ENCODE measurements at places on chromosomes 16 and 17.

- no peak for DNase-seq
Measured at GRCh38 chr16:11528053-11528452, 58.7 kb downstream of the LITAF start.

DNA sequence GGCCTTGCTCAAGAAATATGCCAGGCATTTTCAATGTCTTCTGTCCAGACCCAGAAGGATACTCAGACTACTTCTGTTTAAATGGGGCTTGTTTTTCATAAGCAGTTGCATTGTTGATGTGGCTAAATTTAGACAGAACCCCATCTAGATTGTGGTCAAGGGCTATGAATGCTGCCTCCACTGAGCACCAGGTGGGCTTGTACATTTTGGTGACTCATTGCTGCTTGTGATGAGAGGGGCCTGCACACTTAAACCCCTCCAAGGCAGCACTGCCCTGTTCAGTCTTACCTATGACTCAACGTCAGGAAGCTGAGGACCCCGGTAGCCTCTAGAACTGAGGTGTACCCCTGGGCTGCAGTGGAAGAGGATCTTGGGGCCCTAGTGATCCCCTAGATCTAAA lies 144.0 kb downstream of the PRKCA start:
- DNase-seq, result no peak

- no peak for DNase-seq
Measured at GRCh38 chr17:8019665-8020650, 17.5 kb downstream of the GUCY2D start.

- peak; percentile 35 for DNase-seq
Measured at GRCh38 chr16:8931859-8932258, 31.8 kb downstream of the USP7 start.

DNA sequence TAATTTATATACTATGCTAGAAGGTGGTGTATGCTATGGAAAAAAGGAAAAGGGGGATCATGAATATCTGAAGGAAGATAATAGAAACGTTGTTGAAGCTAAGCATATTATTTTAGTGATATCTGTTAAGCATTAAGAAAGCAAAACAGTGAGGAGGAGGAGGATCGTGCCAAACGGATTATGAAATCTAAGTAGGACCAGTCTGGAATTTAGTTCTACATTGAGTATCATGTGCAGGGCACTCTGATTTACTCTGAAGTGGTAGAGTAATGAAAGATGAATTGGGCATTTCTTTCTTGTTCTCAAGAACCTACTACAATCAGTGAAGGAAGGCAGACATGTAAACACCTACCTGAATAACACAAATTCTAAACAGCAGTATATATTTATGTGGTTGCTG lies 195.3 kb downstream of the CYB561 start:
- no peak for DNase-seq

- DNase-seq, result no peak
Measured at GRCh38 chr17:10328206-10328605, 44.6 kb downstream of the MYH13 start.

DNA sequence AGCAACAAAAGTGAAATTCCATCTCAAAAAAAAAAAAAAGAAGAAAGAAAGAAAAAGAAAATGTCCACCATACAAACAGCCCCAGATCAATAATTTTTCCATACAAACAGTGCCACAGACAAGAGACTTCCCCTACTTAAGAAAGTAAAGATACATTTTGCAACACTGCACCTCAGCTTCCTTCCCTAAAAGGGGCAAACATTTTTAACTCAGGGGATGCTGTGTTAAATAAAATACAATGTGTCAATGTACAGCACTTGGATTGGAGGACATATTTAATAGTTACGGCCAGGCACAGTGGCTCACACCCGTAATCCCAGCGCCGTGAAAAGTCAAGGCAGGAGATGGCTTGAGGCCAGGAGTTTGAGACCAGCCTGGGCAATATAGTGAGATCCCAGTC lies 22.3 kb downstream of the MYH11 start:
- DNase-seq, result no peak

DNA sequence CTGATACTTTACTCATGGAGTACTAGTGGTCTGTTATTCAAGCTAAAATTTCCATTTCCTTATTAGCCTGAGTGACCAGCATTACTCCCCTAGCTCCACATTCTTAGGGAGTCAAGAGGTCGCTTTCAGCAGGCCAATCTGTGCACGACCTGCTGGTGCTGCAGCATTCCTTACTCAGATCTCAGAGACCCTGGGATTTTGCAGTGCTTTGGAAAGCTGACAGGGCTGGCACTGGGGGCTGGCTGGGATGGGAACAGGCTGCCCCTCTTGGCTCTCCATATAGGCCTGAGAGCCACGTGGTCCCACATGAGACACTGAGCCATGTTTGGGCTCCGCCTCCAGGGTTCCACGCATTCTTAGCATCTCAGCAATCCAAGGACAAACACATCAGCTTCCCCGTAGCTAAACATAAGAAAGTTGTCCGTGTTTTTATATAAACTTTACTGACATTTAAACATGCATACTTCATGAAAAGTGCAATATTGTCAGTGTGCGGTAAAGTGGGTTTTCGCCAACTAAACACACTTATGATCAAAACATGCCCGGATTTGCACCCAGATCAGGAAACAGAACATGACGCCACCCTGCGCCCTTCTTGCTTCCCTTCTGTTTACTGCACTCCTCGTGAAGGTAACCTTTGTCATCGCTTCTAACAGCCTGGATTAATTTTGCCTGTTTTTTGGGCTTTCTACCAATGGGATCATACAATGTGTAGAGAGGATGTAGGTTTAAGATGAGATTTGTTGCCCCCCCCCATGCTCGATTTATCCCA lies 254.5 kb upstream of the CACNG5 start:
- DNase-seq, result no peak

- no peak for DNase-seq
Measured at GRCh38 chr17:50059256-50059655, 3.3 kb downstream of the ITGA3 start.

DNA sequence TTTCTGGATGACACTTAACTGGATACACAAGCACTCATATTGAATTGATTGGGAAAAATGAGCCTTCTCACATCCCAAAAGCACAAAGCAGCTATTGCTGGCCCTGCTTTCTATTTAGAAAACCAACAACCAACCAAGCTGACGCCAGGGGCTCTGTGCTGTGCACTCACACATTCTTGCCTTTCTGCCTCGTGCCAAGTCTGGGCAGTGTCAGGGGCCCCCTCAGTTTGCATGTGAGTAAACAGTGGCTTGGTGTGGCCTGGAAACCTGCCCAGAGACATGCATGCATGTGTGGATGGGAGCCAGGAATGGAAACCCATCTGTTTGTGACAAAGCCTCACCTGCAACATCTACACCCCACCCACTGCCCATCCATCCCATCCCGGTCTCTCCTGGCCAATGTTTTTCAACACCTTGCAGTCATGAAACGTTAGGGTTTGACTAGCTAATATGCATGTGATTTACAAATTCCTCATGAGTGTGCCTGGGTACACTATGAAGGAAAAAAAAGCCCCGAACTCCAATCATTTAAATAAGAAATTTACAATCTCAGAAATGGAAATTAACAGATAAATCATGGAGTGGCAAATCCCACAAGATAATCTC lies 20.4 kb downstream of the MIEF2 start:
- DNase-seq, result no peak

DNA sequence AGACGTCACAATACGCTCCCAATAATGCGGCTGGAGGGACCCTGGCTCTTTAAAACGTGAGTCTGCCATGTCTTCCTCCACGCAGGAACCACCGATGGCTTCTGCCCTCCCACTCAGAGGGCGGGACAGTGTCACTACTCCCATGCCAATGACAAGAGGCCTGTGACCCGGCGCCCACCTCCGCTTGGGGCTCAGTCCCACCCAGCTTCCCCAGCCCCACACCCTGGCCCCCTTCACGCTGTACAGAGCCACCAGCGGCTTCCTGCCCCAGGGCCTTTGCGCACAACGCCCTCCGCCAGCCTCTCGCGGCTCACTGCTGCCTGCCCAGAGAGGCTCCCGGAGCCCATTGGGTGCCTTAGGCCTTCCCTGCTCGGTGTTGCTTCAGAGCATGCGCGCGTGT lies 29.5 kb upstream of the ZNF469 start:
- no peak for DNase-seq

GRCh38 chr17:1562176-1562643 lies 382 bp downstream of the PITPNA start:
- DNase-seq, result no peak

Measured in globus pallidus (tissue), 1 donor.